ENCODE measurements at places on chromosomes 13 and 19.

DNA sequence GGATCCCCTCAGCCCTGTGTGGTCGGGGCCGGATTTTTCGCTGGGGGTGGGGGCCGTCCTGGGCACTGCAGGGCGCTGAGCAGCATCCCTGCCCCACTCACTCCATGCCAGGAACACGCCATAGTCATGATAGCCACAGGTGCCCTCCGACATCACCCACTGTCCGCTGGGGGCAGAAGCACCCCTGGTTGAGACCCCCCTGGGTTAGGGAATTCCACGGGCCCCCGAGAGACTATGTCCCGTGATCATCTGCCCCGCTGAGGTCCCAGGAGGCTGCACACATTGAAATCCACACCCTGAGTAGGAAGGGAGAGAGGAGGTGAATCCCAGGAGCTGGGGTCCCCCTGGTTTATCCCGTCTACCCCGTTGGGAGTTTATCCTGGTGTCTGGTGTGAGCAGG is 16.2 kb downstream of the NCLN start:
- H3K36me3 ChIP-seq, result peaks cover 23% of the 10 kb centered on the region
- no peak overlapping the region for H3K4me3 ChIP-seq
- H3K4me1 ChIP-seq, result no peaks in the 10 kb centered on the region
- DNase-seq, result no peak

- H3K27ac ChIP-seq, result peak overlapping the region; percentile 94
- H3K36me3 ChIP-seq, result peaks cover 16% of the 10 kb centered on the region
- peak; percentile 21 for DNase-seq
- H3K4me3 ChIP-seq, result peak overlapping the region; percentile 93
- peaks cover 27% of the 10 kb centered on the region for H3K4me1 ChIP-seq
Observed at GRCh38 chr13:112688560-112689302, 1.1 kb upstream of the ATP11A start.

GRCh38 chr13:111968336-111969010 is 98.5 kb upstream of the SOX1 start:
- H3K4me1 ChIP-seq, result no peaks in the 10 kb centered on the region
- no peaks in the 10 kb centered on the region for H3K27me3 ChIP-seq
- no peak overlapping the region for H3K4me3 ChIP-seq
- no peaks in the 10 kb centered on the region for H3K36me3 ChIP-seq
- no peak for DNase-seq
- no peak overlapping the region for H3K27ac ChIP-seq

- H3K36me3 ChIP-seq, result no peaks in the 10 kb centered on the region
- H3K27me3 ChIP-seq, result no peaks in the 10 kb centered on the region
- no peak overlapping the region for H3K27ac ChIP-seq
- no peak for DNase-seq
Observed at GRCh38 chr13:91372911-91373310, 25.4 kb downstream of the MIR17HG start.

DNA sequence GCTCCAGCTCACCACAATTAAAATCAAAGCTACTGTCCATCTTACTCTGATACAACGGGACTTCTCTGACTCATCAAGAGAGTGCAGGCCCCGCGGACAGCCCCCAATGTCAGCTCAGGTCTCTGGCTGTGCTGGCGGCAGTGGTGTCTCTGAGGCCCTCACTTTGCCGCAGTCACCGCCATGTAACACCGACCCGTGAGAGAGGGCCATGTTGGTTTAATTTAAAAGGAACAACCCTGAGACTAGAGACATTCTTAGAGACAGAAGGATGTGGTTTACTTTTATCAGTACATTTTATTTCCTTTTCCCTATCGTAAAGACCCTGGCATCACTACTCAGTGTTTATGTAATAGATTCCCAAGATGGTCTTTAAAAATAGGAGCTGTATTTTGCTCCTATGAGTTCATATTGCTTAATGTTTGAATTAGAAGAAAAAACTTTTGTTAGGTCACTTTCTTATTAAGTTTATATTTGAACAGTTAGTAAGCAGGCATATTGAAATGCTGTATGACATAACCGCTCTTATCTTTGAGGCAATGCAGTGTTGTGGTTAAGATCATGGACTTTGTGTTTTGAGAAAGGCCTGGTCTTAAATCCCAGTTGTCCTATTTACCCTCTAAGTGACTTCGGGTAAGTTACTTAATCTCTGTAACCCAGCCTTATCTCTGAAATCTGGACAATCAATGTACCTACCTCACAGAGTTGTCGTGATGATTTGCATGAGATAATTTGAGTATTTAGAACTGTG is 23.4 kb downstream of the DGKH start:
- no peak for DNase-seq
- H3K36me3 ChIP-seq, result peaks cover 4% of the 10 kb centered on the region
- no peak overlapping the region for H3K27ac ChIP-seq
- H3K4me1 ChIP-seq, result peaks cover 6% of the 10 kb centered on the region
- no peak overlapping the region for H3K4me3 ChIP-seq
- no peaks in the 10 kb centered on the region for H3K27me3 ChIP-seq

- H3K4me1 ChIP-seq, result peaks cover 7% of the 10 kb centered on the region
- no peak overlapping the region for H3K4me3 ChIP-seq
Observed at GRCh38 chr19:10219678-10220077, 11.5 kb downstream of the S1PR2 start.

DNA sequence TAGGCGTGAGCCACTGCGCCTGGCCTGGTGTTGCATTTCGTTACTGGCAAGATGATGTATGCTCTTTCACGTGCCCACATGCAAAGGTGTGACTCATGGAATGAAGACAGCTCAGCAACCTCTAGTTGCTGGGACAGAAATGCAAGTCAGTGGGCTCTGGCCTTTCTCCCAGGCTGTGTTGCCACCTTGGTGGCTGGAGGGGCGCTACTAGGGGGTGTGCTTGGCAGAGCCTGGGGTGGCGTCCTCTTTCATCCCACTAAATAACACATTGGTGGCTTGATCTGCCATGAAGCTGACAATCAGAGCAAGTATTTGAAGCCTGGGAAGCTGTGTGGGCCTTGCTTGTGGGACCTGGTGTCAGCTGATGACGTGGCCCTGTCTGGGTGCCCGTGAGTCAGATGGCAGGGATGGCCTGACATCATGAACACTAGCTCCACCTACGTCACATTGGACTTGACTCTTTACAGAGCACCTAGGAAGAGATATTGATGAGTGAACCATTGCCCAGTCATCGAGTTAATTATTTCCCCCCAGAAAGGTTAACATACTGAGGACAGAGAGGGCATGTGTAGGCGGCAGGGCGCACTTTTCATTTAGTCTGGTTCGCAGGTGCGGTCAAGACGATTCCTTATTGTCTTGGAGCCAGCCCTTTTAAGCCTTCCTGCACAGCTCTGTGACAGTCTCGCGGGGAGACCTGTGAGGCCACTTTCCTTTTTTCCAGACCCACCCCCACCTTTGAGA is 154.2 kb downstream of the TM9SF2 start:
- peak overlapping the region; percentile 47 for H3K27ac ChIP-seq
- peak overlapping the region; percentile 25 for H3K4me3 ChIP-seq
- no peaks in the 10 kb centered on the region for H3K36me3 ChIP-seq

All from stimulated activated naive B cell treated with anti-CD40 and anti-IgM and Interleukin-4, amounts not matched to agents 10 μg/mL and 1 μg/mL and 100 μg/mL, for 72 hours (primary cell).